ENCODE measurements at places on chromosomes 6 and 20. TPM values are rescaled to one million over a fixed set of nuclear protein-coding genes. Genes with fewer than 3 reads are reported as not detected.
A peak's percentile ranks its signal among the peaks of the same experiment; 100 is the strongest.

GRCh38 chr20:37615340-37616109 lies 78.3 kb upstream of the CTNNBL1 start:
- no peak for DNase-seq

Gene METTL24
- polyA plus RNA-seq = not detected

- no peak for DNase-seq
Measured at GRCh38 chr6:25697537-25698340, 45.7 kb downstream of the SCGN start.

GRCh38 chr20:17887331-17888030 lies 81.1 kb downstream of the SNX5 start:
- DNase-seq = no peak

- DNase-seq = peak; percentile 87
Measured at GRCh38 chr20:64224351-64225170, 31.0 kb upstream of the PCMTD2 start.

GRCh38 chr20:48732081-48732829 lies 95.5 kb downstream of the PREX1 start:
- DNase-seq = no peak

- DNase-seq = no peak
Measured at GRCh38 chr6:130783416-130784107, 43.6 kb upstream of the SMLR1 start.

GRCh38 chr6:56640374-56640773 lies 2.3 kb downstream of the DST start:
- DNase-seq = no peak
